ENCODE measurements at places on chromosomes 5 and 9.

- no peak for DNase-seq
Measured at GRCh38 chr5:99543841-99544240, 615.0 kb upstream of the CHD1 start.

DNA sequence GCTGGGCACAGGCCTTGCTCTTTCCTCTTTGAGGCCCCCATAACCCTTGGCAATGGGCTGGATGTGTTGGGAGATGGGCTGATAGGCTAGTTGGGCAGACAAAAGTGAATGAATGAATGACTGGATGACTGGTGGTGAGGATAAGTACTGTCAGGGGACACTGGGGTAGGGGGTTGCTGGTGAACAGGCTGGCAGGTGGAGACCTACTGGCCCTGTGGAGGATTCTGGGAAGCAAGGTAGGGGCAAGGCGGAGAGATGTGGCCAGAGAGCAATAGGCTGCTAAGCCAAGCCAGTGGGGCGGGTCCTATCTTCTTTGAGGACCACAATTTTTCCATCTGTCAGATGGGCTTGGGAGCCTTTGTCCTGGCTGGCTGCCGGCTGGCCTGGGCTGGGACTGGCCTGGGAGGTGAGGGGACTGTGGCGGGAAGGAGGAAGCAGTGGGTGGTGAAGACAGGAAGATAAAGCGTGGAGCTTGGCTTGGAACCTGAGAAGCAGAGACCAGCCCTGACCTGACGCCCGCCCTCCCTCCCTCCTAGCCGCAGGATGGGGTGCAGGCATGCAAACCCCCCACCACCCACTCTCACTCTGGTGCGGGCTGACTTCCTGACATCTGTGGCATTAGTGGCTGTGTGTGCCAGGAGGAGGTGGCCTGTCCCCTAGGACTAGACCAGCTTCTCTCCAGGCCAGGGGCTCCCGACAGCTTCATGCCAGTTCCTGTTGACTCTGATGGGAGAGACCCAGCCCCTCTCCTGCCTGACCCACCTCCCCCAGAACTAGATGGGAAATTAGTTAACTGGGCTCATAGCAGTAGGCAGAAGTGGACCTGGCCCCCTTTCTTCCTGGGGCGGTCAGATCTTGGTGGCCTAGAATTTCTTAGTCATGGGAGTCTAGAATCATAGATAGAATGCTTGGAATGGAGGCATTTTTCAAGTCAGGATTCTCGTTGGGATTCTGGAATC lies 9.5 kb downstream of the CXXC5 start:
- no peak for DNase-seq

DNA sequence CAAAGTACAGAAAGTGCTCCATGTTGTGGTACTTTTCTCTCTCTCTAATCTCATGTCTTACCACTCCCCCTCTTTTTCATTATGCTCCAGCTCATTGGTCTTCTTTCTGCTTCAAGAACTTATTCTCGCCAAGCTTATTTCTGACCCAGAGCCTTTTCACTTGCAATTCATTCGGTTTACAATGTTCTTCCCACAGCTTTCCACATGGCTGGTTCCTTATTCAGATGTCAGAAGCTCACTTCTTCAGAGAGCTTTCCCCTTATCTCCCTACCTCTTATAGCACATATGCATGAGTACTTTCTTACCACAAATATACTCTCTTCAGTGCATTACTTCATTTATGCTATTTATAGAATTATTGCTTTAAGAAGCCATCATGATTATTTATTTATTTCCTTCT lies 338.8 kb upstream of the ATP10B start:
- no peak for DNase-seq

DNA sequence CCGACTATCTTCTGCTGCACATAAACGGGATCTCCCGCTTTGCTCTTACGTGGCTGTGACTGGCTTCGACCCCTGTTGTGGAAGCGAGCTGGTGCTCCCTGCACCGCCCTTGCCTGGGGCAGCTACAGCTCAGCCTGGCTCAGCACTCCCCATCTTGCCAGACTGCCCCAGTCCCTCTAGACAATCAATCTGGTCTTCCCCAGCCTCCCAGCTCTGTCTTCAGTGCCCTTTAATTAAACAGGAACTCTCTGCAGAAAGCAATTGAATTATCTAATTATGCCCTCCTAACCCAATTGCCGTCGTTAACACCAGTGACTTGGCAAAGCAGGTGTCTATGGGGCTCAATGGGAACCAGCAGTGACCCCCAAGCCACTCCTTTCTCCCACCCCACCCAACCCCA lies 18.9 kb upstream of the NTNG2 start:
- no peak for DNase-seq

DNA sequence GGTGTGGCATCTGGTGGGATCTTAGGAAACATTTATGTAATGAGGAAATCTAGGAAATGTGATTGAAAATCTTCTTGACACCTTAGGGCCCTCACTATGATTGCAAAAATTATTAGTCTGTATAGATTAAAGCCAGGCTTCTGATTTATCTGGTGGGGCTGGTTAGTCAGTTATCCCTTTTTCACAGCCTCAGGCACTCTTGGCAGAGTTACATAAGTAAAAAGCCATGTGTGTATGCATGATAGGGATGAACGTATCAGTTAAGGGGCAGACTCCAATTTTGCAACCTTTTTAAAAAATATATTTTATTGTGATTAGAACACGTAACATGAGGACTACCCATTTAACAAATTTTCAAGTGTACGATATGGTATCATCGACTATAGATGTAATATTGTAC lies 30.6 kb upstream of the RAB14 start:
- no peak for DNase-seq

- no peak for DNase-seq
Measured at GRCh38 chr9:77667151-77667550, 19.0 kb upstream of the GNA14 start.

GRCh38 chr9:8673830-8674229 lies 874.3 kb upstream of the DMAC1 start:
- no peak for DNase-seq

- no peak for DNase-seq
Measured at GRCh38 chr5:62977661-62978060, 399.0 kb downstream of the LRRC70 start.

GRCh38 chr5:88021141-88021540 lies 247.5 kb downstream of the TMEM161B start:
- DNase-seq: no peak

DNA sequence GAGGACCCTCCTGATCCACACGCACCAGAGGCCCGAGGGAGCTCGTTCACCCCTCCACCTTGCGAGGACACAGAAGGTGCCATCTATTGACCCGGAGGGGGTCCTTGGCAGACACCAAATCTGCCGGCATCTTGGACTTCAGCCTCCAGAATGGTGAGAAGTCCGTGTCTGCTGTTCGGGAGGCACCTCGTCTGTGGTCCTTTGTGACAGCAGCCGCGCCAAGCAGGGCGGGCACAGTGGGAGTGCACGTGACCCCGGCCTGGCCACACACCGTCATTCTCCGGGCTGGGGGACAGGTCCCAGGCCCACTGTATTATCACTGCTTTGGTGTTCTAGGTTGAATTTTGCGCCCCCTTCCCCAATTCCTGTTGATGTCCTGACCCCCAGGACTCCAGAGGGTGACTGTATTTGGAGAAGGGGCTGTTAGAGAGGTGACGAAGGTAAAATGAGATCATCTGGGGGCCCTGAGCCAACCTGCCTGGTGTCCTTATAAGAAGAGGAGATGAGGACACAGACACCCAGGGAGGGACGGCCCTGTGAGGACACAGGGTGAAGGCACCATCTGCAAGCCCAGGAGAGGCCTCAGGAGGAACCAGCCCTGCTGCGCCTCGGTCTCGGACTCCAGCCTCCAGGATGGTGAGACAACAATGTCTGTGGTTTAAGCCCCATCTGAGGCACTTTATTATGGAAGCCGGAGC lies 15.7 kb downstream of the LPCAT1 start:
- no peak for DNase-seq

DNA sequence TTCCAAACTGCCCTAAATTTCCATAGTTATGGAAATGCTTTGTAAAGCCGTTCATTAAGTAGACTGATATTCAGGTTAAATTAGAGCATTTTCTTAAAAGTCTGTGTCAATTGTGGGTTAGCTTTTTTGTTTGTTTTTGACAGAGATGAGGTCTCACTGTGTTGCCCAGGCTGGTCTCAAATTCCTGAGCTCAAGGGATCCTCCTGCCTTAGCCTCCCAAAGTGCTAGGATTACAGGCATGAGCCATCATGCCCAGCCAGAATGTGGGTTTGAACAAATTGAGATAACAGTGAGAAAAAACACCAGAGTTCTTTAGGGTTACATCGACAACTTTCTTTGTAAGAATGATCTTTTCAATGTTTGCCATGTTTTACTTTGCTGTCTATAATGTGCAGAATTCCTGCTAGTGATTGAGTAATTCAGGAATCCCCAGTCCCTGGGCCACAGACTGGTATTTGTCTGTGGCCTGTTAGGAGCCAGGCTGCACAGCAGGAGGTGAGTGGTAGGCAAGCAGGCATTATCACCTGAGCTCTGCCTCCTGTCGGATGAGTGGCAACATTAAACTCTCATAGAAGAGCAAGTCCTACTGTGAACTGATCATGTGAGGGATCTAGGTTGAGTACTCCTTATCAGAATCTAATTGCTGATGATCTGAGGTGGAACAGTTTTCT lies 80.5 kb downstream of the RAI14 start:
- no peak for DNase-seq

DNA sequence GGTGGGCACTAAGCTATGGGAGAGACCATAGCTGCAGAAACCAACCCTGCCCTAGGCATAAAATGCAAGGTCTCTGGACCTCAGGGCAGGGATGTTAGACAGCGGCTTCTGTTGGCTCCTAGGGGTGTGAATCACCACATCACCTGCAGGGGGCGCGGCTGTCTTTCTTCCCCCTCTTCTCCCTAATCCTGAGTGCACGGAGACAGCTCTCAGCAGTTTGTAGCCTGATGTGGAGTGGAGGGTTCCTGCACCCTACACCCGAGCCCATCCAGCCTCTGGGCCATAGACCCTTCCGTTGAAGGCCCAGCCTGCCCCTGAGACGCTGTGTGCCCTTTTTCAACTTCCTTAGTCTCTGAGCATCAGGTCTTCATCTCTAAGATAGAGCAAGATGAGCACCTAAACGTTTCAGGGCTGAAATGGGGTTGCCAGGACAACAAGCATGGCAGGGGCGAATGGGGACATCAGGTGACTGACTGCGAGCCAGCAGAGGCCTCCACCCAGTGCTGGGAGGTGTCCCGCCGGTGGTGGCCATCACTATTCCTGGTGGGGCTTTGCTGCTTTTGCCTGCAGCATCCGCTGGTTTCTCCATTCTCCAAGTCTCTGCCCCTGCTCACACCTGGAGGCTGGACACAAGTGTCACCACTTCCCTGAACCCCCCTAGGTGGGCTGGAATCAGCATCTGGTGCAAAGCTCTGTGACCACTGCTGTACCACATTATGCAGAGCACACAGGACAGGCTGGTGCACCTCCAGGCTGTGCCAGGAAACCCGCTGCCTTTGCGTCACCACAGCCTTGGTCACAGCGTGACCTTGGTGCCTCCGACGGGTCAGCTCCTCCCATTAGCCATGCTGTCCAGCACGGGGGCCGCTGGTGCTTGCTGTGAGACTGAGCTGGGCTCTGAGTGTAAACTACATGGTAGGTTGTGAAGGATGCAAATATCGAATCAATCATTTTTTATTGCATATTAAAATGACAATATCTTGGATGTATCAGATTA lies 2.5 kb upstream of the SEC16A start:
- peak; percentile 33 for DNase-seq

- DNase-seq: no peak
Measured at GRCh38 chr5:169688106-169688505, 51.0 kb downstream of the DOCK2 start.
